ENCODE measurements at places on chromosomes 5 and 9.
A peak's percentile ranks its signal among the peaks of the same experiment; 100 is the strongest.

- no peak for DNase-seq
Measured at GRCh38 chr9:133702798-133703590, 35.2 kb downstream of the SARDH start.

DNA sequence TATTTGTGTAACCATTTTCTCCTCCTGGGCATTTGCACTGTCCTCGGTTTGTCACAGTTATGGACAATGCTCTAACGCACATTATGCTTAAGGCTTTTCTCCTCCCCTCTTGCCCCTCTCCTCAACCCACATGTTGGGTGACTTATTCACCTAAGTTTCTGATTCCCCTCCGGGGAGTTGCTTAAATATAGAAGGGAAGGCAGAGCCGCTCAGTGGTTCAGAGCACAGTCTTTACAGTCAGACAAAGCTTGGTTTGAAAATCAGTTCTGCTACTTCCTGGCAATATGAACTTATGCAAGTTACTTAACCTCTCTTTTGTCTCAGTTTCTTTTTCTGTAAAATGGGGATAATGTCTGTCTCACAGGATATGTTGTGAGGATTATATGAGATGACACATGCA lies 41.2 kb upstream of the SPRY4 start:
- DNase-seq: no peak

DNA sequence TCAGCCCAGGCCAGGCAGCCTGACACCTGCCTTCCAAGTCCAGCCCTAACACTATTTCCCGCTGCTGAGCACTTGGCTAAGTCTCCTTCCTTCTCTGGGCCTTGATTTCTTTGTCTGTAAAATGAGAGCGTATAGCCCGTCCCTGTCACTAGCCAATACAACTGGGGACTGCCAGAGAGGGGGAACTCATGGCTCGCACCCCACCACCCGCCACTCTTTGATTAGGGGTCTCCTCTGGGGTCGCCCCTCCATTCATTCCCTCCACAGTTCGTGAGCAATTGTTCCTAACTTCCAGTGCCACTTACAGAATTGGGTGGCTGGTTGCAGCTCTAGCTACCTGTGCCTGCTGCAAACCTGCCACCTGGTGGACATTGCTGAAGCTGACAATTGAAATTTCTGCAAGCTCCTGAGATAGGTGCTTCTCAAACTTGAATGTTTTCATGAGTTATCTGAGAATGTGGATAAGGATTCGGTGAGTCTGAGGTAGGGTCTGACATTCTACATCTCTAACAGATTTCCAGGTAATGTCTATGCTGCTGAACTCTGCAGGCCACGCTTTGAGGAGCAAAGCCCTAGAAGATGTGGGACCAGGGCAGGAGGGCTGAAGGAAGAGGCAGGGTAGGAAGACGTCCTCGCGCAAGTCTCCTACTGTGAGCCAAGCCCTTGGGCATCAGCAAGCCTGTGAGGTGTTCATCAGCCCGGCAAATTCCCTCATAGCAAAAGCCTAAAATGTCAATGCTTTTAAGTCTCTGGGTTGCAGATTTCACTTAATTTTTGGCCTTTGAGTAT lies 13.3 kb upstream of the RECK start:
- peak; percentile 21 for DNase-seq

- no peak for DNase-seq
Measured at GRCh38 chr5:145824040-145824439, 11.1 kb downstream of the PRELID2 start.

- DNase-seq: no peak
Measured at GRCh38 chr9:19663570-19663969, 125.3 kb downstream of the SLC24A2 start.

- no peak for DNase-seq
Measured at GRCh38 chr9:69325409-69326212, 596 bp downstream of the ENTREP1 start.

DNA sequence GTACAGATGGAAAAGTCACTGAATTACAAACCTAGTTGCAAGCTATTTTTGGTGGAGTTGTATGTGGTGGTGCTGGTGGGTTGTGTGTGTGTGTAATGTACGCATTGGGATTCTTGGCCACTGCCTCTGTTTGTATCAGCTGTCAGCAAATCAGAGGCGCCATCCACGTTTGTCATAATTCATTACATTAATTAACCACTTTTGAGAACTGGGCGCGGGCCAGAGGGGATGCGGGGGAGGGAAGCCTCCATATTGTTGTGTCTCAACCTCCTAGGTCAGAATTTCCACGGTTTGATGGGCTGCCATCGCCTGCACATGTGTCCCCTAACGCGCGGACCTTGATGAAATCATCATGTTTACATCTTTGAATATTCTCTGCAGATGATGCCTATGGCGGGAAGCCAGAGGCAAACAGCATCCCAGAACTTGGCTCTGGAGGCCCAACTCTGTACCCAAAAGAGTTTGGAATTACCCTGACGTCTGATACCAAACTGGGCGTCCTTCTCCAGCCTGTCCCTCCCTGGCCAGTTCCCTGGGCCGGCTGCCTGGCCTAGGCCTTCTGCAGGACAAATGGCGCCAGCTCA lies 54.9 kb downstream of the FGF18 start:
- DNase-seq: no peak

- no peak for DNase-seq
Measured at GRCh38 chr5:151151263-151151660, 6.3 kb downstream of the ANXA6 start.

DNA sequence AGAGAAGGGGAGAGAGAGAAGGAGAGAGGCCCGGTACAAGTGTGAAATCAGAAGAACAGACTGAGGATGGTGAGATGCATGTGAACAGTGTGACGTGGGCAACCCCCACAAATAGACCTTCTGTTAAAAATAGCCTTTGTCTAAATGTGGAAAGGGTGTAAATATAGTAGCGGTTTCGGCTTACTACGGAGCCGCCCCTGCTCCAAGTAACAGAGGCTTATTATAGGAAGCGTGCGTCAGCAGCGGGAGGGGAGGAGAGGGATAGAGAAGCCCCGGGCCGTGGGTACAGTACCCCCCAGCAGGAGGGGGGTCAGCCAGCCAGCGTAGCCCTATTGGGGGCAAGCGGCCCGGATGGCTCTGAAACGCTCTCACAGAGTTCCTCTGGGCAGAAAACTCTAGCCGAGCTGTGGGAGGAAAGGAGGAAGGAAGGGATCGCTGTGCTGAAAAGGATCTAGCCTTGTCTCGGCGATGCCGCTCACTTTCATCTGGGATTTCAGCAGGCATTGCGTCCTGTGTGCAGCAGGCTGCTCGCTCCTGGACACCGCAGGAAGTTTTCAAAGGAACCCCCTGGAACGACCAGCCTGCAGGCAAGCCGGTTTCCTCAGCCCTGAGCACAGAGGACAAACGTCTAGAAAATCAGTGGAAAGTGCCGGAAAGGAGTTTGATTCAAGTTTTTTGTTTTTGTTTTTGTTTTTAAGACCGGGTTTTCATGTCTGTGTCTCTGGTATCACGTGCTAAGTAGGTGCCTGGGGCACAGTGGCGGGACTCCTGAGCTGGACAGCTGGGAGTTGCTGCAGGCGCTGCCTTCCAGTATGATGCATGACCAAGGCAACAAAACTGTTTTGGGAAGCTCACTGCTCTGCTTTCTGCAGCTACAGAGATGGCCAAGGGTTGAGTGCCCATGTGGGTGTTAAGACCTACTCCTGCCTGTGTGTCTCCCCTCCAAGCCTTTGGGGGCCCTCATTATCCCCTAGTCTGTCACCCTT lies 146.6 kb downstream of the SEC61B start:
- DNase-seq: peak; percentile 56

- peak; percentile 55 for DNase-seq
Measured at GRCh38 chr5:81751836-81752643, 1.1 kb upstream of the SSBP2 start.

DNA sequence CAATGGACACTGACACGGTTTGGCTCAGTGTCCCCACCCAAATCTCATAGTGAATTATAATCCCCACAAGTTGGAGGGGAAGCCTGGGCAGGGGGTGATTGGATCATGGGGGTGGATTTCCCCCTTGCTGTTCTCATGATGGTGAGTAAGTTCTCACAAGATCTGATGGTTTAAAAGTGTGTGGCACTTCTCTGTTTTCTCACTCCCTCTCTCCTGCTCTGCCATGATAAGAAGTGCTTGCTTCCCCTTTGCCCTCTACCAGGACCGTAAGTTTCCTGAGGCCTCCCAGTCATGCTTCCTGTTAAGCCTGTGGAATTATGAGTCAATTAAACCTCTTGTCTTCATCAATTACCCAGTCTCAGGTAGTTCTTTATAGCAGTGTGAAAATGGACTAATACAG lies 115.8 kb upstream of the KIF2A start:
- no peak for DNase-seq

- DNase-seq: no peak
Measured at GRCh38 chr5:143433670-143434069, 30.2 kb upstream of the NR3C1 start.

- DNase-seq: no peak
Measured at GRCh38 chr9:110015759-110016158, 192.2 kb downstream of the C9orf152 start.

GRCh38 chr5:140801494-140801841 lies 611 bp downstream of the PCDHA3 start:
- no peak for DNase-seq

- no peak for DNase-seq
Measured at GRCh38 chr5:25552871-25553481, 908.2 kb upstream of the CDH10 start.

- DNase-seq: no peak
Measured at GRCh38 chr9:108479989-108480652, 375.7 kb downstream of the ACTL7B start.

DNA sequence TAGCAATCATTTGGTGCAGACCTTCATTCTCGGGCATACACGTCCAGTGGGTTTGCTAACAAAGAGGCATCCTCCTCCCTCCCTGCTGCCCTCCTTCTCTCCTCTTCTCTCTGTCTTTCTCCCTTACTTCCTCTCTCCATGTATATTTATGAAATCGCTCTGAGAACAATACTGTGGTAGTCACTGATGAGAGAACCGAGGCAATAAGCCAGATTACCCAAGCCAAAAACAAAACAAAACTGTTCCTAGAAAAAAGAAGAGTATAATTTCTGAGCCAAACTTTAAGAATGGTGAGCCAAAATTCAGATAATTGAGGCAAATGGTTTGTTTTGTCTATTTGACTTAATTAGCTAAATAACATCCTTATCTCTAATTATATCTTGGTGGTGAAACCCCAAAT lies 15.8 kb upstream of the HMHB1 start:
- no peak for DNase-seq

GRCh38 chr5:139474890-139475791 lies 4.3 kb downstream of the SMIM33 start:
- DNase-seq: no peak

GRCh38 chr5:56085193-56085592 lies 90.4 kb upstream of the IL6ST start:
- DNase-seq: no peak

DNA sequence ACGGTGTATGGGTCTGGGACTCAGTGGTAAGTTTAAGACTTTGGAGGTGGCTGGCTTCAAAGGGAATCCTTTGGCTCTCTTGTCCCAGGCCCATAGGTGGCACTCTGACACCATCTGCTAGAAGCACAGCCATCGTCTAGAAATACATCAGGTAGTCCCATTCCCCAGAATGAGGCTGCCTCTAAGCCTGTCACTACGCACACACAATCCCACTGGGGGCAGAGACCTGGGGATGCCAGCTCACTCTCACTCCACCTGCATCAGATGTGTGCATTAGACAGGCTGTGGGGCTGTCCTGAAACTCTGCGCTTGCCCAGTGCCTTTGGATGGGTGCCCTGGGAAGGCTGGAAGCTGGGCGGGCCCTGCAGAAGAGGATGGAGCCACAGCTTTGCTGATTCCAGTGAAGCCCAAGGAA lies 127.5 kb upstream of the PANK3 start:
- DNase-seq: no peak

DNA sequence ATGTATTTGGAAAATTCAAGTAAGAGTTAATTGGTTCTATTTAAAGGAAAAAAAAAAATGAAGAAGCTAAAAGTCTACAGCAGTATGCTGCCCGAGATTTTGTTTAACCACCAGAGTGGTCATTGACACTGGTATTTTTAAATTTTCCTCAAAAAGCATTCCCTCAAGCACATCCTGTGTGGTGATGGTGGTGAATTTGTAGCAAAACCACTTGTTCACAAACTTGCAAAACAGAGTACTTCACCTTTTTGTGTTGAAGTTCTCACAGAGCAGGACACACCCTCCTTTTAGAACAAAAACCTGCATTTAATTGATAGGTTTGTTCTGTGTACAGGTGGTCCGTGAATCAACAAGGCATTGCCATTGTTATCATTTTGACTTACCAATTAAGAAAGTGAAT lies 374.2 kb downstream of the EFNA5 start:
- no peak for DNase-seq

GRCh38 chr5:56561-57290 lies 35.2 kb upstream of the PLEKHG4B start:
- DNase-seq: no peak

- DNase-seq: no peak
Measured at GRCh38 chr5:88390096-88390441, 121.4 kb upstream of the TMEM161B start.

GRCh38 chr5:177479774-177480173 lies 6.3 kb upstream of the DBN1 start:
- no peak for DNase-seq

GRCh38 chr9:109451311-109452025 lies 46.6 kb downstream of the PTPN3 start:
- no peak for DNase-seq

GRCh38 chr9:71921190-71921814 lies 9.9 kb downstream of the C9orf85 start:
- no peak for DNase-seq

- no peak for DNase-seq
Measured at GRCh38 chr5:95759634-95760033, 28.5 kb downstream of the RHOBTB3 start.

GRCh38 chr5:19240170-19240569 lies 747.8 kb downstream of the CDH18 start:
- DNase-seq: no peak

GRCh38 chr5:172404746-172405145 lies 49.6 kb downstream of the SH3PXD2B start:
- DNase-seq: no peak

GRCh38 chr5:67265951-67266350 lies 69.4 kb upstream of the CD180 start:
- no peak for DNase-seq

DNA sequence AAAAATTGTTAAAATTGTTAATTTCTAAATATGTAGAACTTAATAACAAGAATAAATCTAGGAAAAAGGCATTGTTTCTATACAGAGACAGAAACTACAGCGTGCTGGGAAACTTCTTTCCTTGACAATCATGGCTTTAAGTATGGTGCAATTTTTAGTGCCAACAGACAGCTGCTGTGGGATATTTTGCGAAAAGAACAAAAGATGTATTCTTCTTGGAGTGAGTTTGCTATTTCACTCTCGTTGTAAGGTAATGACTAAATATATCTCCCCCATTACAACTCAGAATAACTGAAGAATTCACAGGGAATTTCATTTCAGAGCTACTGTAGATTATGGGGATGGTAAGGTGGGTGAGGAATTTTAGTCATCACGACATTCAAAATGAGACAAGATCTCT lies 2055.0 kb upstream of the ACO1 start:
- no peak for DNase-seq

- no peak for DNase-seq
Measured at GRCh38 chr5:177094224-177095087, 7.7 kb downstream of the FGFR4 start.

GRCh38 chr5:116632890-116633289 lies 58.3 kb upstream of the SEMA6A start:
- no peak for DNase-seq
